Activated CD4-positive, CD25-positive, alpha-beta regulatory T cell treated with anti-CD3 and anti-CD28 coated beads, Interleukin-2, amount 50 U/mL, for 24 hours (primary cell): ENCODE measurements at places on chromosomes 6 and 20.

- ATAC-seq = no peak
Measured at GRCh38 chr20:34112600-34113101, 608 bp upstream of the EIF2S2 start.

- ATAC-seq = no peak
Measured at GRCh38 chr6:149728499-149729234, 10.8 kb upstream of the LATS1 start.

- no peak for ATAC-seq
Measured at GRCh38 chr20:31863296-31864085, 6.8 kb downstream of the DUSP15 start.

DNA sequence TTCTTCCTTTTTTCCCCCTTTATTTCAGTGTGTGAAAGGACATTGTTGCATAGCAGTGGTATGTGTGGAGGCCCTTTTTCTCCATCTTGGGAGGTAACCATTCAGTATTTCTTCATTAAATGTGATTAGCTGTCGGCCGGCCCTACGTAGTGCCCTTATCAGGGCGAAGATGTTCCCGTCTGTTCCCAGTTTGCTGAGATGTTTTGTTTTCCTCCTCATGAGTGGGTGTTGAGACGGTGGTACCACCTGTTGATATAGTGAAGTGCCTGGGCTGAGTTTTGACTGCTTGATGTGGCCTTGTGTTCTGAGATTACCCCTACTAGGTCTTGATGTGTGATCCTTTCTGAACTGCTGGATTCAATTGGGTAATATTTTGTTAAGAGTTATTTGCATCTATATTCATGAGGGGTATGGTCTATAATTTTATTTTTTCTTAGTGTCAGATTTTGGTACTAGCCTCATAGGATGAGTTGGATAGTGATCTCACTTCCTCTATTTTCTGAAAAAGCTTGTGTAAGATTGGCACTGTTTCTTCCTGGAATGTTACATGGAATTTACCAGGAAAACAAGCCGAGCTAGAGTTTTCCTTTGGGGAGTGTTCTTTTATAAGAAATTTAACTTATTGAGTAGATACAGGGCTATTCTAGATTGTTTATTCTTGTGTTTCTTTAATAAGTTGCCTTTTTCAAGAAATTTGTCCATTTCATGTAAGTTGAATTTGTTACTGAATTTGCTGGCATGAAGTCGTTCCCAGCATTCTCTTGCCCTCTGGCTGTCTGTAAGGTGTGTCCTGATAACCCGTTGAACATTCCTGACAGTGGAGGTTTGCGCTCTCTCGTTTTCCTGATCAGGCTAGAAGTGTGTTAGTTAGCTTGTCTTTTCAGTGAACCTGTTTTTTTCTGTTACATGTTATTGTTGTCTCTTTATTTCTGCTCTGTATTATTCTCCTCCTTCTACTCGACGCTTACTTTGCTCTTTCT, 4.3 kb downstream of the MTG2 start:
- ATAC-seq = no peak

- ATAC-seq = no peak
Measured at GRCh38 chr6:53264915-53265607, 83.7 kb downstream of the ELOVL5 start.

DNA sequence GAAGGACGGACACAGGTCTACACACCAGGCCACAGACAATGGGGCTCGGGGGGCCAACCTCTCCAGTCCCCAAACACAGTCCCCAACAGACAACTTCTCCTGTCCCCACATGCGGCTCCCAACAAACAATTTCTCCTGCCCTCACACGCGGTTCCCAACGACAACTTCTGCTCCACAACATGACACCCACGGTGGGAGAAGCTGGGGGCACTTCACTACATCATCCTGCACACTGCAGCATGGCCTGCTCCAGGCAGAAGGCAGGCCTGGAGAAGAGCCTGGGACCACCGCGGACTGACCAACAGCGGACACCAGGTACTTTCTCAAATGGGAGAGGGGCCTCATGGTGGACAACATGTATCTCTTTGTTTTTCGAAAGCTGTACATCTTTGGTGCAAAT, 6.7 kb downstream of the TAF4 start:
- no peak for ATAC-seq

GRCh38 chr6:138824482-138825144, 28.7 kb downstream of the ECT2L start:
- ATAC-seq = peak; percentile 51

DNA sequence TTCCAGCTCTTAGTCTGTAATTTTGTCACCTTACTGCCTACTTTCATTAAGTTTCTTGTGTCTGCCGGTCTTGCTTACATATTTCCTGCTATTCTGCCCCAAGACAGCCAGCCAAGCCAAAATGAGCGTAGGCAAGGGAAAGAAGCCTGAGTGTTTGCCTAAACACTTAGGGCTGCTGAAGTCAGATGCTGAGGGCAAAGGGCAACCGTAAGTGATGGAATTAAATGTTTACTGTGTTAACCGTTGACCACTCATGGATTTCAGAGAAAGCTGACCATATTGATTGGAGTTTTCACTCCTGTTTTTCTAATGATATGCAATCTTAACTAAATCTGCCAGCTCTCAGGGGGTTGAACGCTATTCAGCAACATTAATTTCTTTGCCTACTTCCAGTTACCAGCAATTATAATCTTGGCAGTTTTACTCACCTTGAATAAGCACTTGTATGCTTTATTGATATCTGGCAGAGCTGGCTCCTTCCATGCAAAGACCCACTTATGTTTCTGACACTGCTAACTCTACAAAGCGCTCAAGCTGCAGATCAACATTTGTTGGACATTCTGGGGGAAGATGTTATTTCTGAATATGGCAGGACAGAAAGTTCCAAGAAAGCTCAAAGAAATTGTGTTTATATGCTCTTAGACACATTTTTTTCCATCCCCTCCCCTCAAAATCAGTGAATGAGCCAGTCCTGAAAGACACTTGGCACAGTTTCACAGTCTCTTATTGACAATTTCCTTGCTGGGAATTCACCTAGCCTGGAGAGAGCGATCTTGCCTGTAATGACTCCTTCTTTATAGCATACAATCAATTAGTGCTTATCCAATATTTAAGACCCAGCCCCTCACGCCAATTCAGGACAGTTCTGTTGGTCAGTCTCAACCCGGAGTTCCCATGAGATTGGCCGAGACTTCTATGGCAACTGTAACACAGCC, 183.8 kb downstream of the PLCB1 start:
- ATAC-seq = no peak

GRCh38 chr6:167329014-167329413, 4.1 kb downstream of the TTLL2 start:
- peak; percentile 27 for ATAC-seq

DNA sequence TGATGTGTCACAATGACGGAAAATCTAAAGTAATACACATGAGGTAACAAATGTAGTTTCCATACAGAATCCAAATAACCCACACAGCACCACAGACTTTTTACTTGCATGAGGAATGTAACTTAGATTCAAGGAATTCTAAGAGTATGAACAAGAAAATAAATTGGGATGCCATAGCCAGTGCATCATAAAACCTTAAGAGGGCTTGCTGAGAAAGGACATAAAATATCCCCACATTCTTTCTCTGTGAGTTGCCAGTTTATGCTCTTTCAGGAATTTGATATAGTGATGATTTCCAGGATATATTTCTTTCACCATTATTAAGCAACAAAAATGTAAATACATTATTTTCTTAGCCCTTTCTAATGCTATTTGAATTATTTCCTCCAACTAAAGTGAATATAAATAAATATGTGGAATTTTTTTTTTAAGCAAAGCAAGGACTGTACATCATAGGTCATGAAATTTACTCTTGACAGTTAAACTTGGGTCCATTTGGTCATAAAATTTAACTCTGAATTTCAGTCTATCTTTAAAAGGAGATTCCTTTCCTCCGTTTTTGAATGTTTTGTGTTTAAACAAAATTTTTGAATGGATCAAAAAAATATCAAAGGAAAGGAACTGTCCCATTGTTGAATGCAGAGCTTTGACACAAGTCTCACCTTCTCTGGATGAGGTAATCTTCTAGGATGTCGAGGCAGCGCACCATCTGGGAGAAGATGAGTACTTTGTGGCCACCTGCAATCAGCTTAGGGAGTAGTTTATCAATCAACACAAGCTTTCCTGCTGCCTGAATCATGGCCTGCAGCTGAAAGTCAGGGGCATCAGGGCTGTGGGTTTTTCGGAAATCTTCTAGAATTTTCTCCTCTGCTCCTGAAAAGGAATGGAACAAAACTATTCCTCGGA, 116.3 kb upstream of the EMILIN3 start:
- no peak for ATAC-seq

GRCh38 chr20:21075471-21075870, 30.7 kb downstream of the LINC00237 start:
- no peak for ATAC-seq

- ATAC-seq = no peak
Measured at GRCh38 chr6:137240168-137240567, 21.0 kb upstream of the IFNGR1 start.

GRCh38 chr6:51617751-51618150, 469.7 kb downstream of the PKHD1 start:
- no peak for ATAC-seq

GRCh38 chr20:62088258-62089127, 22.8 kb upstream of the TAF4 start:
- ATAC-seq = peak; percentile 61

GRCh38 chr6:108566406-108566805, 5.7 kb downstream of the FOXO3 start:
- ATAC-seq = no peak

DNA sequence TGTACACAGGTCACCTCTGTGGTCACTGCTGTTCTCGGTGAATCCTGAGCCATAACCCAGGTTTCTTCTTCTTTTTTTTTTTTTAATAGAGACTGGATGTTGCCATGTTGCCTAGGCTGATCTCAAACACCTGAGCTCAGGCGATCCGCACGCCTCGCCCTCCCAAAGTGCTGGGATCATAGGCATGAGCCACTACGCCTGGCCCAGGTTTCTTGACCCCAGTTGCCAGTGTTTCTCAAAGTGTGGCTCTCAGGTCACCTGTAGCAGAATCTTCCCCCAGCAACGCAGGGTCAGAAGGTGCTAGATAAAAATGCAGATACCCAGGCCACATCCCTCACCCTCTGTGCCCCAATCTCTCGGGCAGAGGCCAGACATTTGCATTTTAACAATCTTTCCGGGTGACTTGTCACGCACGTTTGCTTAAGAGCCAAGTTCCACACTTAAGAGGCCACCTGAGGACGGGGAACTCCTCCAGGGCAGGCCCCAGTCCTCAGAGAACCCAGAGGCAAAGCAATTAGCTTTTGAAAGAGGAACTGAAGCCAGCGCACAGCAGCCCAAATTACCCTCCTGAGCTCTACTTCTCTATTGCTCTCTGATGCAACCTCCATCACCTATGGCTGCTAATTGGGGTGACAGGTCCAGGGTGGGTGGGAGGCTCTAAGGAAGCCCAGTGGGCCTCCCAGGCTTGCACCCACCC, 81.8 kb downstream of the NFATC2 start:
- ATAC-seq = peak; percentile 75

DNA sequence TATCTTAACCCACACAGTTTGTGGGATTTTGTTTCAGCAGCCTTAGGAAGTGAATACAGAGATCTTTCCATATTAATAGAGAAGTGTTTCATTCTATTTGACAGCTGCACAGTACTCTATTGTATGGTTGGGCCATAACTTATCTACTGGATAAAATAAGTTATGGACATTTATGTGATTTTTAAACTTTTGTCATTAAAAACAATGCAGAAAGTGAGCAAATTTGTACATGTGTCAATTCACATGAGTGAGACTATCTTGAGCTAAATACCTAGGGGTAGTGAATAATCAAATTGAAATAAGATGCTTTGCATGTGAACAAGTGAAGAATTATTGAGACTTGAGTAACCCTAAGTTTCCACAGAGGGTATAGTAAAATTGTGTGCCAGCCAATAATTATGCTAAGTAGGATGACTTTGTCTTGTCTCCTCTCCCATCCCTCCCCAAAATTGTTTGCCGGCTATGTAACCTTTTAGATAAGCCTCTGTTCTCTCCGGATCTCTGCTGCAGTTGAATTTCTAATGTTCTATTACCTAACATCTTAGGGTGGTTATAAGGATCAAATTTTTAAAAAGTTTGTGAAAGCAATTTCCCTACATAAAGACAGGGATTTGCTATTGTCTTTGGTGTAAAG, 33.3 kb upstream of the TPBG start:
- ATAC-seq = no peak

DNA sequence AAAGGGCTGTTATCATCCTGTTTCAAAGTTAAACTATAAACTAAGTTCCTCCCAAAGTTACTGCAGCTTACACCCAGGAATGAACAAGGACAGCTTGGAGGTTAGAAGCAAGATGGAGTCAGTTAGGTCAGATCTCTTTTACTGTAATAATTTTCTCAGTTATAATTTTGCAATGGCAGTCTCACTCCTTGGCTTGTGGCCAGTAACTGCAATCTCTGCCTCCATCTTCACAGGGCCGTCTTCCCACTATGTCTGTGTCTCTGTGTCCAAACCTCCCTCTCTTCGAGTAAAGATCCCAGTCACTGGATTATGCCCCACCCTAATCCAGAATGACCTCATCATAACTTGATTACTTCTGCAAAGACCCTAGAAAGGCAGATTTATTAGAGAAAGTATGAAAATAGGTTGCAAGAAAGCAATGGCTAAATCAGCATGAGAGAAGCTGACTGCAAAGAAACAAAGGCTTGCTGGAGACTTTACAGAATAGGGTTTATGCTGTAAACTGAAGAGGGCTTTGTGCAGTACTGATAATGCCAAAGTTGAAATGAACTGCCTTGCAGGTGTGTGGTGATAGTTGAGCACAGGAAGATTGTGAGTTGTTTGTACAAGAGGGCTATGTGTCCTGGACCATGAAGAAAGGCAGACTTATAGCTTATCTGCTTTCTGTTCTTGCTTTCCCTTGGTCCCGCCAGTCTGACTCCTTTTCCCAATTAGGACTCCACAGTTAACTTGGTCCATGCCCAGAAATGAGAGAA, 28.4 kb downstream of the GPX6 start:
- no peak for ATAC-seq

- no peak for ATAC-seq
Measured at GRCh38 chr6:9126878-9127560, 691.7 kb upstream of the SLC35B3 start.

GRCh38 chr6:74752303-74752702, 453.6 kb downstream of the COL12A1 start:
- no peak for ATAC-seq

GRCh38 chr6:127210725-127211124, 55.9 kb upstream of the RNF146 start:
- ATAC-seq = no peak

DNA sequence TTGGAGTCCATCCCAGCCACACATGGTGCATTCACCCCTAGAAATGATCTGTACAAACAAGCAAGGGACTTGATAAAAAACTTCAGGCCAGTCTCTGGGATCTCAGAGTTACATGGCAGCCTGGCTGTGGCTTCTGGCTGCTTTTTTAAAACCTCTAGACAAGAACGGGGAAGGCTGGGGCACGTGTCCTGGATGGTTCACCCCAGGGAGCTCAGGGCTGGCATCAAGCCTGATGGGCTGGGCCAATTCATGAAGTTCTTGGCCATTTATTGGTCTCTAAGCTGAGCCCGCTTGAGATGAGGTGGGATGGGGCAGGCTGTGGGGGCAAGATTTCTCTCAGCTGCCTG, 10.4 kb upstream of the ZFAND3 start:
- ATAC-seq = no peak

GRCh38 chr6:10719296-10719963, 3.4 kb upstream of the TMEM14C start:
- no peak for ATAC-seq
